Activated CD4-positive, alpha-beta T cell treated with anti-CD3 and anti-CD28 coated beads for 24 hours (primary cell): ENCODE measurements at places on chromosomes 5 and 9.

DNA sequence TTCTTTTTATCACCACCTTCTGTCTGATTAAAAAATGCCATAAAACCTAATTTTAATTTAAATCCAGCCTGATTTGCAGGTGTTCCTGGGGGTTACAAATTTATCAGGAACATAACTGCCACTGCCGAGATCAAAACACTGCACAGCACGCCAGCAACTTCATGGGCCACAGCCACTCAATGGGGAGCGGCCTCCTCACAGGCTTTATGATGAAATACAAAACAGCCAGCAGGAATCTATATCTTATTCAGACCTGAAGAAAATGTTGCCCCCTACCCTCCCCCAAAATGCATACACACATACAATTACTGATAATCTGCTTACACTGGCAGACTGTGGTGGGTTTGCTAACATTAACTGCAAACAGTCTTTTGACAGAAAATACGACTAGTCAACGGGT lies 151.7 kb upstream of the POU5F2 start:
- no peak for DNase-seq

- no peak for DNase-seq
These were observed 171.4 kb upstream of the PLCXD3 start for GRCh38 chr5:41681840-41682239.

DNA sequence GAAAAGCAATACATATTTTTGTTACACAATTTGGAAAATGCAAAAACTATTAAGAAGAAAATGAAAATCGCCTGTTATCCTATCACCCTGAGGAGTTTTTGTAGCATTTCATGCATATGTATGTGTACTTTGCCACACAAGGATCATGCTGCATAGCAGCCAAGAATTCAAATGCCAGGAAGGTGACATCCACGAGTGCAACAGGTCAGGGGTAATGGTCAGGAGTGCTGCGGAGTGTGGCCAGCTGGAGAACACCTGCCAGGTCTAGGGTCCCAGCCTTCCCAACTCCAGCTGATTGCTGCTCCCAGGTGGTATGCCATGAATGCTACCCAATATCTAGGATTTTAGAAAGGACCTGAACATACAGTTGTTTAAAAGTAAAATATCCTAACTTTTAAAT lies 617.1 kb downstream of the PRELID2 start:
- no peak for DNase-seq

GRCh38 chr5:16413166-16413860 lies 52.3 kb downstream of the ZNF622 start:
- no peak for DNase-seq

- DNase-seq, result no peak
These were observed 26.0 kb upstream of the CNOT6 start for GRCh38 chr5:180467989-180468731.

DNA sequence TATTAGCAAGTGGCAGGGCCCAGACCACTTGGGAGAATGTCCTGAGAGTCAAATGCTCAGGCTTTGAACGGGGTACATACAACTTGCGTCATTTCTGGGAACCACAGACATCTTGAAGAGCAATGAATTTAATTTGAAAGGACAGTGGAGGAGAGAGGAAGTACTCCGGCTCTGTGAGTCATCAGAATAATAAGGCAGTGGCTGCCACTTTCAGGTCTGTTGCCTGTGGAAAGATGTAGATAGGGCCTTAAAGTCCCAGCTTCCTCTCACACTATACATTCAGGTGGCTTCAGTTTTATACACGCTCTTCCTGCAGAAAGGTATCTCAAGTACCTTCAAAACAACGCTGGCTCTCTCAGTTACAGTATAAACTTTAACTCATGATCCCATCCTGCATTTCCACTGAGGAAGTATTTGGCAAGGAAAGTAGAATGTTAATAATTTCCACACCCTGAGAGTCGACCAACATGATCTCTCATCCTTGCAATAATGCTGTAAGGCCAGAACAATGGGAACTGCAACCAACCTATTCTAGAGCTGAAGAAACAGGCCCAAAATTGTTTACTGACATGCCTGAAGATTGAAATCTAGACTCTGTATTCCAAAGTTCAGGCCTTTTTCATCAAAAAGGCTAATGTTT lies 6.8 kb upstream of the PRUNE2 start:
- no peak for DNase-seq

DNA sequence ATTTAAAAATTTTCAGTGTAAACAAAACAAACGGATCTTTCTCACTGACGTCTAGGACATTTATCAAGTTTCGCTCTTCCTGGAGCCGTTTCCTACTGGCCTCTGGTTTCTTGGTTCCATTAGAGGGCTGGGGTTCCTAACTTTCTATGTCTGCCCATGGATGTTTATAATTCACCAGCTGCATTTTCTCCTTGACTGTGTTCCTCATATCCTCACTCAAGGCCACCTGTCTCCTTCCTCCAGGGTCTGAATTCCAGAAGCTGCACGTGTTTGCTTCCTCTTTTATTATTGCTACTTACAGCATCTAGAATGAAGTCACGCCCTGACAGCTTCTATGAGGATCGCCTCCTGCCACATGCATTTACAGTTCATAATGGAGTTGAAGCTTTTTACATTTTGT lies 74.1 kb upstream of the BASP1 start:
- no peak for DNase-seq
